ENCODE measurements at places on chromosomes 13 and 19.

GRCh38 chr19:39428283-39429112 is 7.3 kb downstream of the RPS16 start:
- DNase-seq = no peak

DNA sequence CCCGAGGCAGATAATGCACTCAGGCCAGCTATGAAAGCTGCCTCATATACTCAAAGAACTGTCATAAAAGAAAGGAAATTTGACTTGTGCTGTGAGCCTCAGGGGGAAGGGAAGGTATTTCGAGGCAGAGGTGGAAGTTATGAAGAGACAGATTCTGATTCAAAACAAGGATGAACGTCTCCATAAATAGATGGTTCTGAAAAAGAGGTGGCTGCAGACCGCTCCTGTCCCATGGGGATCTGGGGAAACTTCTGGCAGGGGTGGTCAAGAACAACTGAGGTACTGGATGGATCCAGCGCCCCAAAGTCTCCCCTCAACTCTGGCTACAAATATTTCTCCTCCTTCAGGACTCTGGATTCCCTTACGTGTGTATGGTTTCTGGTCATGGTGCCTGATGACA is 168.1 kb upstream of the IRS2 start:
- no peak for DNase-seq

DNA sequence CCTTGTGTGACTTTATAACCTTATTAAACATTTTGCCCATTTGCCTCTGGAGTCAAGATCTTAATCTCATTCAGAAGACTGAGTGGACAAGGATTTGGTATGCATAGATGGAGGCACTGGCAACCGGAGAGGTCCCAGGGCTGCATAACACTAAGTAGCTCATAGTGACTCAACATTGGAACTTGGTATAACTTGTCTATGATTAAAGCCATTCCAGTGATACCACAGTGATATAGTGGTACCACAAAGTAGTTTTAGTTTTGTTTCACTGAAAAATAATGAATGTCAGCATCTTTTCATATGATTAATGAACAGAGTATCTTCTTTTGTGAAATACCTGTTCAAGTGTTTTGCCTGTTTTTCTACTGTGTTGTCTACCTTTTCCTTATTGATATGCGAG is 26.4 kb downstream of the CDK8 start:
- DNase-seq = no peak

GRCh38 chr13:113628291-113629270 is 29.4 kb downstream of the ATP4B start:
- no peak for DNase-seq

DNA sequence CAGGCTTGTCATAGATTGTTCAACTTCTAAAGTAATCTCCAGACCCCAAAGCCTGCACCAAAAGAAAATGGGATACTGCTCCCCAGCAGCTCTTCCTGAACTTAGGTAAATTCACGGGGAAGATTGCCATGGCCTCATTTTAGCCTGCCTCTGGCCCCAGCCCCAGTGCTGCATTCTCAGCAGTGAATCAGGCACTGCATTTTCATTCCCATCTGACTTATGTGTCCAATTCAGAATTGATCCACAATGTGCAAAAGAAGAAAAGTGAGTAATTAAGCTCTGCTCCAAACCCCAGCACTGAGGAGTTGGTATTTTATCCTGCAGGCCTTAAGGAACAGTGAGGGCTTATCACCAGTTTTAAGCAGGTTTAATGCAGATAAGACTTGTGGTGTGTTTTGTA is 176.4 kb downstream of the KCTD12 start:
- DNase-seq = no peak

DNA sequence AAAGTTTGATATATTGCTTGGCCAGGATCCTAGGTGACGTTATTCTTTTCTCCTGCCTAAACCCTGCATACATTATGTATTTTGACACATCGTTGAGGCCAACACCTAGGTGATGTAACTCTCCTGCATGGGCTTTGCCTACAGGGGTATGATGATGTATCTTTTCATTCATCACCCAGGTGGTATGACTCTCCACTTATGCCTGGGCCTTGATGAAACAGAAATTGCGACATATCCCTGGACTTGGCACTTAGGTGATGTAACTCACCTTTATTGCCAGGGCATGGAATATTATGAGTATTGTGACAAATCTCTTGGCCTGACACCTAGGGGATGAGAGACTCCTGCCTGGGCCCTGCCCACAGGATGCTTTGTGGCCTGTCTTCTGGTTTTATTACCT is 18.5 kb upstream of the ZNF681 start:
- DNase-seq = no peak

DNA sequence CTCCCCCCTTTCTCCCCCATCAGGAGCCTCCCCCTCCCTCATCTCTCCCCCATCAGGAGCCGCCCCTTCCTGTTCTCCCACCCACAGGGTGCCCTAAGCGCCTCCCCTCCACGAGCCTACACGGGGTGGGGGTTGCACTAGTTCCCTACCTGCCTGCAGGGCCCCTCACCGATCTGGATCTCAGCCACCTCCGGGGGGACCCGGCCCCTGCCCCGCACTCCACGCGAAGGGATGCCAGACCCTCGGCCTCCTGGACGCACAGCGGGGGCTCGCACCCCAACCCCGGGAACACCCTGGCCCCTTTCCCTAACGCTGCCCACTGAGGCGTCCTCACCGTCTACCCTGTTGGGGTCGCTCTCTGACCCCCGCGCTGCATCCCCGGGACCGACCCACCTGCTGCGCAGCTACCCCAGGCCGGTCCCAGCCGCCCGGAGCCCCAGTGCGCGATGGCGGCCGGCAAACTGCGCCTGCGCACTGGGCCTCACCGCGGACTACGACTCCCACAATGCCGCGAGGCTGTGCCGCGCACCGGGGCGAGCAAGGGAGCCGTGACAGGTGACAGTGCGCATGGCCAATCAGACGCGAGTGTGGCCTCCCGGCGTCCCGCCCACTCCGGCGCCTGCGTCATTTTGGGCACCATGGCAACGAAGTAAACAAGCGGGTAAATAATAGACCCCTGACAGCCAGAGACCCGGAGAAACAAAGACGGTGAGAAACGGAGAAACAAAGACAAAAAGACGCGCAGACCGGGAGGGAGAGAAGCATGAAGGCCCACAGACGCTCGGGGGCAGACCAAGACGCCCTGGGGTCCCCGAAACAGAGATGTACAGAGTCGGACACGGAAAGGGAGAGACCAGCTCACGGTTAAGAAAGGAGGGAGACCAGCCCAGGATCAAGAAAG is at the start of gene ZSCAN18:
ZSCAN18 (minus strand) TSS at position 451 of the 901 bp plus-strand sequence. CDS start 7,964 bp downstream, outside the sequence.
- DNase-seq = peak; percentile 92

DNA sequence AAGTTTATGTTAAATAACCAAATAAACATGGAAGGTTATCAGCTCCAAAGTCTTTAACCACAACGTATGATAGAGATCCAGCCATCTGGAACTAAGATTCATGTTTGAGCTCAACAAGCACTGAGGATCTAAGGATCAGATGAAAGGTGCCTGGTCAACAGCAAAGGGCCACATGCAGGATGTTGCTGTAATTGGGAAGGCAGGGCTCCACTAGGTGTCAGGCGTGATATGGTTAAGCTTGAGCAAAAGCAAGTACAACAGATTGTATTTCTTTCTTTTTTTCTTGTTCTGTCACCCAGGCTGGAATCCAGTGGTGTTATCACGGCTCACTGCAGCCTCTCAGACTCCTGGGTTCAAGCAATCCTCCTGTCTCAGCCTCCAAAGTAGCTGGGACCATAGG is 12.0 kb downstream of the EBPL start:
- no peak for DNase-seq

- DNase-seq = no peak
Observed at GRCh38 chr13:68719815-68720214, 1387.8 kb upstream of the ATXN8OS start.

GRCh38 chr19:10379880-10380312 is 476 bp downstream of the TYK2 start:
- DNase-seq = no peak

GRCh38 chr13:106453101-106453500 is 82.4 kb downstream of the EFNB2 start:
- DNase-seq = no peak

GRCh38 chr13:112807653-112808376 is 118.0 kb downstream of the ATP11A start:
- no peak for DNase-seq

- DNase-seq = no peak
Observed at GRCh38 chr13:32284927-32285632, 30.1 kb downstream of the ZAR1L start.

DNA sequence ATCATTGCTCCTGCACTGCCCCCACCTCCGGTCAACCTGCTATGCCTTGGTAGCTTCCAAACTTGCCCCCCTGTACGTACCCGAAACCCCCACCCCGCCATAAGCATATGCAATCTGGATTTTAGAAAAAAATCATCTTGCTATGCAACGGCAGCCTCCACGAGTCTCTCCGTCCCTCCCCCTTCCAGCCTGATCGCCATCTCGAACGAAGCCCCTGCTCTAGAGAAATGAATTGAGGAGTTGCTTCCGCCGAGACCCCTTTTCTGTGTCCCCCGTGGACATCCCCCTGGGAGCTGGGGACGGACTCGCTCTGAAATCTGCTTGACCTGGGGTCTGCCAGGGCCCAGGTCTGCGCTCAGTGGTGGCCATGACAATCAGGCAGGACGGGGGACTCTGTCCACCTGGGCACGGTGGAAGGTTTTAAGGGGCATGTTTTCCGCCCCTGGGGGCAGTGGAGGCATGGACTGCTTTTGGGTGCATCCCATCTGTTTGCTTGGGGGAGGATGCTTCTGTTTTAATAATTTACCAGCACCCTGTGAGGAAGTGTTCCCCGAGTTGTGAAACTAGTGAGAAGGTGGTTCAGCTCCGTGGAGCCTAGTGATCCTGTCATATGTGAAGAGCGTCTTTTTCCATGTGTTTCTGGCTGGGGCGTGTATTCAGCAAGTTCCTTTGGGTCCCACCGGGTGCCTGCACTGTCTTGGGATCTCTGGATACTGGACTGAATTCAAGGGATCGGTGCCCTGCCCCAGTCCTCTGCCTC is 1.0 kb downstream of the KDM4B start:
- no peak for DNase-seq

- DNase-seq = no peak
Observed at GRCh38 chr13:31476266-31476665, 263.1 kb upstream of the RXFP2 start.

- DNase-seq = no peak
Observed at GRCh38 chr13:46633416-46633815, 80.4 kb downstream of the LRCH1 start.

- DNase-seq = peak; percentile 37
Observed at GRCh38 chr13:24228852-24229458, 68.4 kb downstream of the SPATA13 start.

GRCh38 chr13:43227721-43228120 is 204.3 kb downstream of the DNAJC15 start:
- DNase-seq = no peak

DNA sequence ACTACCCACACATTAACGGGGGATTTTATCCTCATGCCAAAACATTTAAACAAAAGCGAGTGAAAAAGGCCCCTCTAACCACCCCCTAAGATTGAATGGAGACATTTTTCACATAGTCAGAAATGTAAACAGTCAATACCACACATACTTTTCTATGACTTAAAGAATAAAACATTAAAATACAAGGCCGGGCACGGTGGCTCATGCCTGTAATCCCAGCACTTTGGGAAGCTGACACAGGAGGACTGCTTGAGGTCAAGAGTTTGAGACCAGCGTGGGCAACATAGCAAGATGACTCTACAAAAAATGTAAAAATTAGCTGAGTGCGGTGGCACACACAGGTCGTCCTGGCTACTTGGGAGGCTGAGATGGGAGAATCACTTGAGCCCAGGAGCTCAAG is 47.3 kb downstream of the MPHOSPH8 start:
- no peak for DNase-seq

GRCh38 chr13:113135281-113135760 is 12.7 kb downstream of the F10 start:
- DNase-seq = no peak

GRCh38 chr13:95180513-95181245 is 120.6 kb downstream of the ABCC4 start:
- DNase-seq = no peak

- DNase-seq = no peak
Observed at GRCh38 chr13:37338726-37339385, 233.4 kb upstream of the CSNK1A1L start.

- DNase-seq = peak; percentile 56
Observed at GRCh38 chr13:91346850-91347201, 661 bp upstream of the MIR17HG start.

DNA sequence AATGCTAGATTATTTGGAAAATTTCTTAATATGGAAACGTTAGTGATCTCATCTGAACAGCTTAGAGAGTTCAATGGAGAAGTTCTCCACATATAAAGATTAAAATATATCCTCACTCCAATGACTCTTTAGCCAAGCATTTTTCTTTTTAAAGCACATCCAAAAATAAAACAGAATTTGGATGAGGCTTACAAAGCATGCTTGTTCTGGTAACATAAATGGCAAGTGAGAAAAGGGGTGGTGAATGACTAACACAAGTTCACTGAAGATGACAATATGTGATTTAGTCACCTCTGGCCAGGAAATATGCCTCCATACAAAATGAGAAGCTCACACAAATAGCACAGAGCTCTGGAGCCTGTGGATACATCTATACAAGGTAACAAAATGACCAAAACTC is 253.0 kb downstream of the PCDH20 start:
- no peak for DNase-seq

GRCh38 chr13:109212650-109213049 is 573.7 kb downstream of the IRS2 start:
- no peak for DNase-seq

- DNase-seq = no peak
Observed at GRCh38 chr13:26604784-26605545, 47.5 kb downstream of the WASF3 start.

GRCh38 chr19:40129425-40129824 is 38.7 kb upstream of the ZNF780A start:
- no peak for DNase-seq

- DNase-seq = no peak
Observed at GRCh38 chr13:84931264-84931663, 868.0 kb downstream of the SLITRK6 start.

DNA sequence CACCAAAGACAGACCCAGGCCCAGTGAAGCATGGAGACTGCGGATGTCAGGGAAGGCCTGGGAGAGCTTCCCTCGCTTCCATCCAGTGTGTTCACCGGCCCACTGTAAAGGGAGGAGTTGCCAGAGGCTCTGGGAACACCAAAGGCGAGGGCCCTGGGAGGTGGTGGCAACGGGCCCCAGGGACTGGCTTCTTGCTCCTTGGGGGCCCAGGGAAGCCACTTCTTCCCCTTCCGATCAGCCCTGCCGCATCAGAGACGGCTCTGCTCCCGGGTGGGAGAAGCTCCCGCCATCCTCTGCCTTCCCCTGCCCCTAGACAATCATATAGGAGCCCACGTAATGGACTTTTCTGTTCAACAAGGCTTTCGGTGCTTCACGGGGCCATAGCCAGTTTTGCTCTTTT is 83.4 kb upstream of the GPR183 start:
- DNase-seq = no peak
